ENCODE measurements at places on chromosomes 13 and 19. TPM values are rescaled to one million over a fixed set of nuclear protein-coding genes. Genes with fewer than 3 reads are reported as not detected.

DNA sequence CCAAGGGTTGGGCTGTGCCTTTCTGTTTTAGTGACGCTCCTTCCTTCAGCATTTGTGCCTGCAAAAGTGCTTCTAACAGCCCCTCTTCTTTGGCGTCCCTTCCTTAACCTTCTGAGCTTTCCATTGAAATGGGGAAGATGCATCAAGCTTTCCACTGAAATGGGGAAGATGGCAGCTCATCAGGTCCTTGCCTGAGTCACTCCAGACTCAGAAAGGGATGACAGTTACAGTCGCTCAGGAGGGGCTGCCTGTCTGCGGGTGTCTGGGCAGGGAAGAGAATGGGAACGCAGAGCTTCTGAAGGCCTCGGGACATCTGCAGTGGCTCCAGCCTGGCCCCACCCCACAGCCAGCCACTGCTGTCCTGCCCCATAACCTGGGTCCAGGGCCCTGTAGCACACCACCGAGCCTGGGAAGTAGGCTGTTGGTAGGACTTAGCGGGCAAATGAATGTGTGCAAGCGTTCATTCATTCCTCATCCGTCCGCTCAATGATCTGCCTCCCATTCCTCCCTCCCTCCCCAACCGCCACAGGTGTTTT is 9.8 kb downstream of the AP1M1 start:
- no peak for DNase-seq

- no peak for DNase-seq
Observed at GRCh38 chr13:61901946-61902541, 486.4 kb upstream of the PCDH20 start.

GRCh38 chr19:4097501-4097900 is 26.4 kb downstream of the MAP2K2 start:
- DNase-seq, result no peak

CYP4F22 gene
- total RNA-seq, result not detected

BLVRB gene
- 223 TPM for total RNA-seq

LSM4 gene
- total RNA-seq, result 86.8 TPM

Data from esophagus muscularis mucosa (tissue), 4 donors.